Activated CD4-positive, alpha-beta T cell treated with anti-CD3 and anti-CD28 coated beads, Interleukin-10, Interleukin-2, amounts not matched to agents 100 ng/mL and 50 ng/mL, durations not matched to agents 16 hours and 8 hours (primary cell): ENCODE measurements at places on chromosomes 7 and 10.

GRCh38 chr10:98404571-98405359, 10.2 kb downstream of the PYROXD2 start:
- peak; percentile 78 for DNase-seq

- DNase-seq: no peak
Observed at GRCh38 chr10:83397806-83398205, 741.5 kb upstream of the GHITM start.

GRCh38 chr7:135168001-135168400, 2.5 kb downstream of the CYREN start:
- DNase-seq: no peak

DNA sequence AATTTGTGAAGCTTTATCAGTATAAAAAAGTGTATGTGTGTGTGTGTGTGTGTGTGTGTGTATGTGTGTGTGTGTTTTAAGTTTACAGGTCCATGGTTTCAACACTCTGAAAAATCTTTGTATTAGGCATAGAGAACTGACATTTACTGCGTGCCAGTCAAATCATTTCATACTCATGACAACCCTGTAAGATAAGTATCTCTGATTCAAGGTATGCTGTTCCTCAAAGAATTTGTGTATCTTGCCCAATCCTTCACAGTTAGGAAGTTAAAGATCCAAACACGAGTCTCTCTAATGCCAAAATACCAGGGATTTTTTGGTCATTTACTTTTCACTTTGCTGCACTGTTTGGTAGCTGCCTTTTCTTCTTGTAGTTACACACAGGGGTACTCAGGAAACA, 1121.3 kb upstream of the AUTS2 start:
- DNase-seq: no peak

DNA sequence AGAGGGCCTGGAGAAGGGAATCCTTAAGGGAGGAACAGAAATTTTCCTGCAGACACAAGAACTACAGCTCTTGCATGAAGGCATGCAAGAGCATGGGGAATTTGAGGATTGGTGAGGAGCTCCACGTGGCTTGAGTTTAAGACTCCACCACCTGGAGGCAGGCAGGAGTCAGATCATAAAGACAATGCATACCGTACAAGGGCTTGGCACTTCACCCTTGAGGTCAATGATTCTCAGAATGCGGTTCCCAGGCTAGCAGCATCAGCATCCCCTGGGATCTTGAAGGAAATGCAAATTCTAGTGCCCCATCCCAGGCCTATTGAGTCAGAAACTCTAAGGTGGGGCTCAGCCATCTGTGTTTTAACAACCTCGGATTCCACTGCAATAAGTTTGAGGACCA, 143.8 kb downstream of the C7orf25 start:
- no peak for DNase-seq

- peak; percentile 56 for DNase-seq
Observed at GRCh38 chr7:139829025-139829774, at the start of gene TBXAS1. TSS of gene TBXAS1 (plus strand) at chr7:139829264. CDS start at chr7:139829391, 127 bp downstream.
